ENCODE measurements at places on chromosomes 6 and 20.

- no peak for DNase-seq
These were observed 859 bp upstream of the SMIM29 start for GRCh38 chr6:34249469-34250261.

DNA sequence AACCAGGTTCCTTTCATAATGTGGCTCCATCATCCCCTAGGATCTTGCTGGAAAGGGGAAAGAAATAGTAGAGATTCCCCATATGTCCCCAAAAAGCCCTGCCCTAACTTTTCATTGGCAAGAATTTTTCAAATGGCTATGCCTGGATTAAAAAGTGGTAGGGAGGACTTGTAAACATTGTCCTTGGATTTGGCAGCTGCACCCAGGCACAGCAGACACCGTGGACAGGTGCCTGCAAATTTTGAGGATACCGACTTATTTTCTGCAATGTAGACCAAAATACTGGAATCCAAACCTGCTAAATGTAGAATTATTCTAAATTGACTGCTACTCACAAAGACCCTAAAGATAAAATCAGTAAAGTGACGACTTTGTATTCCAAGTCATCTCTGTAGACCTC lies 203.3 kb upstream of the PLCB4 start:
- no peak for DNase-seq

GRCh38 chr6:135703621-135704020 lies 147.9 kb upstream of the PDE7B start:
- no peak for DNase-seq

DNA sequence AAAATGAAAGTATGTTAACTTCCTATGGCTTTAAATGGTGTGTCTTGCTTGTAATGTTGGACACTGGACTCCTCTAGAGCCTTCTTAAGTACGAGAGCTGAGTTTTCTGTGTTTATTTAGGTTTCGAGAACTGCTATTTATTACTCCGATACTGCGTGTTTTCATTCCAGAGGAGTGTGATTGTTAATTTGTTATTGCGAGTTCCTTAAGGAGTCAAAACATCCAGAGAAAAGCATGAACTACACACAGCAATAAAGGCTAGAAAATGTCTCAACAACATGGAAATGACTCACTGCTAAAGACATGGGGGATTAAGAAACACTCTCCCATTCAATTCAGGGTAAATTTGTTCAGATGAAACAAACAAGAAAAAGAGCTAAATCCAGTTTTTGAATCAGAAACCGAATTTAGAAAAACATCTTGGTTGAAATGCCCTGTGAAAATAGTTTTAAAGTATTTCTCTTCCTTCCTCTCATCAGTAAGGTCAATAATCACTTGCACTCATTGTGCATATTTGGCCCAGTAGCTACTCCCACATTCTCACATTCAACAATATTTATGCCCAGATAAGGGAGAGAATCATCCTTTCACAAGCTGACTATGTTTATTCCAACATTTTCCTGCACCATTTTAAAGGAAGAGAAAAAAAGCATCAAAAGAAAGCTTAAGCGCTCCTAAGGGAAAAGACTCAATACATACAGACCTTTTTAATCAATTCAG lies 36.0 kb downstream of the ATXN1 start:
- DNase-seq: no peak

- DNase-seq: no peak
These were observed 433 bp downstream of the QRSL1 start for GRCh38 chr6:106629859-106630163.

GRCh38 chr6:90406142-90406794 lies 109.6 kb upstream of the BACH2 start:
- no peak for DNase-seq

- DNase-seq: no peak
These were observed 73.8 kb downstream of the MAP3K5 start for GRCh38 chr6:136718476-136718875.

DNA sequence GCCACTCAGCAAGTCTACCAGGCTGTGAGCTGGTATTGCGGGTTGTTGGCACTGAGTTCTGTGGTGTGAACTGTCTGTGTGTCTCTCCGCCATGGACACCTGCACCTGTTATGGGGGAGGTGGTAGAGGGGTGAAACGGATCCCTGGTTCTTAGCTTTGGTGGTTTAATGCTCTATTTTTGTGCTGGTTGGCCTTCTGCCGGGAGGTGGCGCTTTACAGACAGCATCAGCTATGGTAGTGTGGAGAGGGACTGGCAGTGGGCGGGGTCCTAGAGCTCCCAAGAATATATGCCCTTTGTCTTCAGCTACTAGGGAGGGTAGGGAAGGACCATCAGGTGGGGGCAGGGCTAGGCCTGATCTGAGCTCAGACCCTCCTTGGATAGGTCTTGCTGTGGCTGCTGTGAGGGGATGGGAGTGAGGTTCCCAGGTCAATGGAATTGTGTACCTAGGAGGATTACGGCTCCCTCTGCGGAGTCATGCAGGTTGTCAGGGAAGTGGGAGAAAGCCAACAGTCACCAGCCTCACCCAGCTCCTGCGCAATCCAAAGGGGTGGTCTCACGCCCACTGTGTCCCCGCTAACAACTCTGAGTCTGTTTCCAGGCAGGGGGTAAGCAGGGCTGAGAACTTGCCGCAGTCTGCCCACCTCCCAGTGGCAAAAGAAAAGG lies 154.3 kb downstream of the CCDC170 start:
- DNase-seq: no peak

DNA sequence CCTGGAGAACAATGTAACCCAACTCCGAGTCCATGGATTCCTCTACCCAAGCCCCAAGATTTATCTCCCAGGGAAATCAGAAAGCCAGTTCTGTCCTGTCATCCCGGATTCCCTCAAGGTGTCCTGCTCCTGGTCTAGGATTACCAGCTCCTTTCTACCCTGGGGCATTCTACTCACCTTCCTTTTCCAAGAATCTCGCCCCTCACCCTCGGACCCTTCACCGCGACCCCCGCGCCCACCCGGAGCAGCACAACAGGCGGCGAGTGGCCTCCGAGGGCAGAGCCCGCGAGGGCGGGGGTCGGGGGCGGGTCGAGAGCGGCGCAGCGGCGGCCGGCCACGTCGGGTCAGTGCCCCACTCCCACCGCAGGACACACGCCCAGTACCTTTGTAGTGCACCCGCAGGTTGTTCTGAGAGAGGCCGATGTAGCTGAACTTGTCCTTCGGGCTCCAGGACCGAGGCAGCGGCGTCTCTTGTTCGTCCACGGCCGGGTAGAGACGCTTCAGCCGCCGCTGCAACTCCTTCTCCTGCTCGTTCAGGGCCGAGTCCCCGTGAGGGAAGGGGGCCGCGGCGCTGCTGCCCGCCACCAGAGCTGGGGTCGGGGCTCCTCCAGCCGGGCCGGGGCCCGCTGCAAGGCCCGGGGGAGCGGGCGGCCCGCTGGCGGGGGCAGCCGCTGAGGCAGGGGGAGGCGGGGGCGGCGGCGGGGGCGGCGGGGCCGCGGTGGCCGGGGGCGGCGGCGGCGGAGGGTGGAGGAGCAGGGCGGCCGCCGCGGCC lies 897 bp downstream of the RANBP9 start:
- no peak for DNase-seq

DNA sequence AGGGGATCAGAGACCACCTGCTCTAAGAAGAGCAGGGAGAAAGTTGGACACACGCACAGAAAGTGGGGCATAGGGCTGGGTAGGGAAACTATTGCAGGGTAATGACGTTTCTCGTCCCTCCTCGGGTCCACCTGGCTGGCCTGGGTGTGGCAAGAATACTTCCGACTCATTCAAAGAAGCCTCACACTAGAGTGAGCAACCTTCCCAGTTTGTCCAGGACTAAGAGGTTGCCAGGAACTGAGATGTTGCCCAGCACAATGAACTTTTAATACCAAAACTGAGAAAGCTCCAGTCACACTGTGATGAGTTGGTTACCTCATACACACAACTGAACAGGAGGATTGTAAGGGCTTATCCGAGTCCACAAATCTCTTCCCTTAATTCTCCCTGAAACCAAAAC lies 74.5 kb upstream of the ADGRF1 start:
- no peak for DNase-seq

DNA sequence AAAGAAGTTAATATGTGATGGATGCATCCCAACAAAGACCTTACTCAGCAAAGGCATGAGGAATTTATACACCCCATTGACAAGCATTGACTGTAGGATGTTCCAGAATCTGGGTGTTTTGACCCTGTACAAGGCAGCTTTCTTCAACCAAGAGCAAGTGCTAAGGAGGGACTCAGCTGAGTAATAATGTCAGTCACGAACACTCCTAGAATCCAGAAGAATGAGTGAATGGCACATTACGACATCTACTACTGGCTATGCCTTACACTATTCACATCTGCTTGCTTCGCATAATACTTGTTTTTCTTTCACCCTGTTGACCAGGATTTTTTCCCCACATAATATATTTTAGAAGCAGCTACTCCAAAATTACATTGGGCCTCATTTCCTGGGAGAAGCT lies 42.5 kb upstream of the VGLL2 start:
- no peak for DNase-seq
